Stimulated activated CD4-positive, alpha-beta T cell treated with anti-CD3 and anti-CD28 coated beads, Interleukin-2, amount 100 ng/mL, for 24 hours (primary cell): ENCODE measurements at places on chromosomes 3 and 15.

GRCh38 chr3:155149494-155149893 is 69.4 kb downstream of the MME start:
- no peak for DNase-seq

- DNase-seq, result no peak
These were observed 5.8 kb upstream of the TM4SF4 start for GRCh38 chr3:149468504-149469212.

DNA sequence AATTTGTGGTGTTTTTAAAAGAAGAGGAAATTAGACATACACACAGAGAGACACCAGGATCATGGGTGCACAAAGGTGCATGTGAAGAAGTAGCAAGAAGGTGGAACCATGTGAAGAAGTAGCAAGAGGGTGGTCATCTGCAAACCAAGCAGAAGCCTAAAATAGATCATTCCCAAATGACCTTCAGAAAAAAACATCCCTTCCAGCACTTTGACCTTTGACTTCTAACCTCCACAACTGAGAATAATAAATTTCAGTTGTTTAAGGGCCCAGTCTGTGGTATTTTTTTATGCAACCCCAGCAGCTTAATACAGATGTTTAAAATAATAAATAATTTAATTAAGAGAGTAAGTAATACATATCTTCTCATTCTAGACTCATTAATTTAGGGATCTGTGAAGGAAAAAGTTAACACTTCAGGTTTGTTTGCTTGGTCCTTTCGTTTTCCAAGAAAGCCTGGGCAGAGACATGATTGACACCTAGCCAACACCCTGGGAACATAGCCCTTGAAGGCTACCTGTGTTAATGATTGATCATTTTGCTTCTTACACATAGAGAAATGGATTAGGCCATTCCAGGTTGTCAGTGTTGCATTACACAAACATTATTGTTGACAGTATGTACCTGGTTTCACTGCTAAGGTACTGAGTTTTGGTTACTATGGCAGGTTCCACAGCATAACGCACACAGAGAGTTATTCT is 1331.2 kb upstream of the GBE1 start:
- no peak for DNase-seq

DNA sequence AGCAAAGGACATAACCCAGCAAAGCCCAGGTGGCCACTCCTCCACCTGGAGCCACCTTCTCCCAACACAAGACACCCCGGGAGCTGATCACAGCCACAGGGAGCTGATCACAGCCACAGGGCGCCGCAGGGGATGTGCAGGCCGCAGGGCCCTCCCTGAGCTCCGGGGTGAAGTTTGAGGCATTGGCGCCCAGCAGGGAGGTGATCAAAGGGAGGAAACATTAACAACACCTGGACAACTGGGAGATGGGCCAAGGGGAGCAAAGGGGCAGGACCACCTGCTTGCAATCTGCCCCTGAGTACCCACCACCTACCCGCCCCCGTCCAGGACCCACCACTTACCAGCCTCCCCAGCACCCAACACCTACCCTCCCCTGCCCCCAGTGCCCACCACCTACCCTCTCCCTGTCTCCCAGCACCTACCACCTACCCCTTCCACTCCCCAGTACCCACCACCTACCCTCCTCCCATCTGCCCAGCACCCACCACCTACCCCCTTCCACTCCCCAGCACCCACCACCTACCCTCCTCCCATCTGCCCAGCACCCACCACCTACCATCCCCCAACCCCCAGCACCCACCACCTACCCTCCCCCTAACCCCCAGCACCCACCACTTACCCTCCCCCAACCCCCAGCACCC is 2.4 kb downstream of the UROC1 start:
- no peak for DNase-seq

DNA sequence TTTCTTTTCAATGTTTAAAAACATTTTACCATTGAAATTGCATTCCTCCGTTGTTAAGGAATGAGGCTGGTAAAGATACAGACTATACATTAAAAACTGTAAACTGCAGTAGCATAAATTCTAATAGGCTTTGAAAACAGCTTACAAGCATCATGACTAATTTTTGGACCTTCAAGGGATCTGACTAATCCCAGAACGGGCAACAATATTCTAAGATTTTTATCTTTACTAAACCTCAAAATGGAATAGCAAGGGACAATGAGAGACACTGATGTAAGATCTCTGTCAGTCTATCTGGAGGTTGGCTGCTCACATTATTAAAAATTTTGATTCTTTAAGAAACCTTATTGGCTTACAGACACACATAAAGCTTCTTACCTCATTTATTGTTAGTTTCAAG is 74.7 kb downstream of the BTD start:
- no peak for DNase-seq

GRCh38 chr15:48967336-48967735 is 3.6 kb upstream of the SHC4 start:
- DNase-seq, result no peak
